ENCODE measurements at places on chromosomes 7 and 10.

GRCh38 chr7:159094919-159095915 lies 49.5 kb downstream of the VIPR2 start:
- DNase-seq: no peak

- no peak for DNase-seq
Measured at GRCh38 chr10:101096378-101096777, 34.6 kb downstream of the KAZALD1 start.

GRCh38 chr7:138829335-138829734 lies 31.3 kb upstream of the ATP6V0A4 start:
- no peak for DNase-seq

DNA sequence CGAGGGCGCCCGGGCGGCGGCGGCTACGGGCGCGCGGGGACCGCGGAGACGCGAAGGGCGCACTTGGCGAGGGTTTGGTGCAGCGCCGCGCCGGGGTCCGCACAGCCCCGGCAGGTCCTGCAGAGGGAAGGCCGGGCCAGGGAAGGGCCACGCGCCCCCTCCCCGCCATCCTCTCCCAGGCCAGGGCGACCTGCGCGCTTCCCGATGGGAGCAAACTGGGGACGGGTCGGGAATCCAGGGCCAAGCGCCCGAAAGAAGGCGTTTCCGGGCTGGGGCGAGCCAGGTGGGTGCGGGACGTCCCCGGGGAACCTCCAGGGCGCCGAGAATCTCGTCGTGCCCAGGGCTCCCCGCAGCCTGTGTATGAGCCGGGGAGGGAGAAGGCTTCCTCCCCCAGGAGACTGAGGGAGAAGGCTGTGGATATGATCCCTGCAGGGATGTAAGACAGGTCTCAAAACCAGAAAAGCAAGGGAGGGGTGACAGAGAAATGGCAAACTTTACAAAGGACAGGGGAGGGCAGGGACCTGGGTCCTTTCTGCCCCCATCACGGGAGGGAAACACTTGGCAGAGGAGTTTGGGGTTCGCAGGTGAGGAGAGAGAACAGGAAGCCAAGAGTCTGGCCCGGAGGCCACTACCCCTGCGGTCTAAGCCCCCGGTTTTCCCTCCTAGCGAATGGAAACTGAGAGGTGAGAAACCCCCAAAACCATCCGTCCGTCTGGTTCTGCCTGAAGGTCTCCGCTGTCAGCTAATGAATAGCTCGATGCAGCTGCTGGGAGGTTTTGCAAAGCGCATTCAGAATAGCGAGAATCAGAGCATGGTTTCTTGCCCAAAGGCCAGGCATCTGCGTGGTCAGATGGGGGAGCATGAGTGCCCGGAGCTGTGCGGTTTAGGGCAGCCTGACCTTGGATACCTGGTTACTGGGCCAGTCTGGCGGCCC lies 674 bp downstream of the AMZ1 start:
- no peak for DNase-seq

GRCh38 chr10:89474452-89474851 lies 60.1 kb downstream of the IFIT5 start:
- no peak for DNase-seq

DNA sequence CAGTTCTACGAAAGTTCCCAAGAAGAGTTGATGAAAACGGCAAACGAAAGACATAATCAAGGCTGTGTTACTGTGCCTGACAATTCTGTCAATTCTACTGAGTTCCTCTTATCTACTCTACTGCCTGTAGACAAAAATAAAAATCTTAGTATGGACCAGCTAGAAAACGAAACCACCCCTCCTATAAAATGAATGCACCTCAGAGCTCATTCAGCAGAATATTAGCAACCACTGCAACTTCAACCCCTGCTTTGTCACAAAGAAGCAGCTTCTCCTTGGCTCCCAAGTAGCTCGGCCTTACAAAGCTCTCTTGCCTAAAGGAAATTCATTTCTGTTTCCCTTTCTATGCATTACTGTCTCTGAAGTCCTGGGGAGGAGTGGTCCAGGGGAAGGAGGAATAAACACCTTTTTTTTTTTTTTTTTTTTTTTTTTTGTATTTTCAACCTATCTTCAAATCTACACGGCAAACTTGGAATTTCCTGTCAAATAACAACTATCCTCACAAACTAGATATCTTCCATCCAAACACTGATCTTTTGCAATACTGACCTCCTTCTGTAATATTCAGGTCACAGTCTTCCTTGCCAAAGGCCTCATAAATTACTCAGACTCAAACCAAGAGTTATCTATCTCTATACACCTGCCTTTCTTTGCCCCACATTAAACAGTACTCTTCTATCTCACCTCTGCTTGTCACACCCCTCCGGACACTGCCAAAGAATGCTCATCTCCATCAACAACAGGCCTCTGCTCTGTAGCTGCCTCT lies 74.3 kb downstream of the GLI3 start:
- DNase-seq: no peak

GRCh38 chr10:69317175-69317604 lies 38.9 kb downstream of the HK1 start:
- DNase-seq: no peak

DNA sequence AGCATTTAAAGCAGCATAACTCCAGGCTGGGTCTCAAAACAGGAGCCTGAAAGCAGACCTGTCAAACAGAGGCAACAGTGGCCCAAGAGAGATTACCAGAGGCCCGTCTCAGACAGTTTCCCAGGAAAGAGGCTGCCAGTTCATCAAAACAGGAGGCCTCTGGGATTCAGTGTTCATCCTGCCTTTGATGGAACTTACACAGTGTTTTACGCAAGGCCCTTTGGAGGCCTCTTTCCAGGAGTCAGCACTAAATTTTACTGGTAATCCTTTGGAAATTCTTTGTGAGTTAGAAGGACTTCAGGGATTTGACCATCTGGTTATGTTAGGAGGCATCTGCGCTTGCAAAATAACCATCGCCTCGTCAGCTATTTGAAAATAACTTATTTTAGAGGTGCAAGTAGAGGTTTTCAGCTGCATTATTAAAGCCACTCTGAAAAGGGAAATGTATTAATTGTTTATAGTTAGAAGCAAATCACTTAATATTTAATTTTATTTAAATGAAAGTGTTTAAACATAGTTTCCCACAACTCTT lies 501.2 kb upstream of the COBL start:
- DNase-seq: no peak

DNA sequence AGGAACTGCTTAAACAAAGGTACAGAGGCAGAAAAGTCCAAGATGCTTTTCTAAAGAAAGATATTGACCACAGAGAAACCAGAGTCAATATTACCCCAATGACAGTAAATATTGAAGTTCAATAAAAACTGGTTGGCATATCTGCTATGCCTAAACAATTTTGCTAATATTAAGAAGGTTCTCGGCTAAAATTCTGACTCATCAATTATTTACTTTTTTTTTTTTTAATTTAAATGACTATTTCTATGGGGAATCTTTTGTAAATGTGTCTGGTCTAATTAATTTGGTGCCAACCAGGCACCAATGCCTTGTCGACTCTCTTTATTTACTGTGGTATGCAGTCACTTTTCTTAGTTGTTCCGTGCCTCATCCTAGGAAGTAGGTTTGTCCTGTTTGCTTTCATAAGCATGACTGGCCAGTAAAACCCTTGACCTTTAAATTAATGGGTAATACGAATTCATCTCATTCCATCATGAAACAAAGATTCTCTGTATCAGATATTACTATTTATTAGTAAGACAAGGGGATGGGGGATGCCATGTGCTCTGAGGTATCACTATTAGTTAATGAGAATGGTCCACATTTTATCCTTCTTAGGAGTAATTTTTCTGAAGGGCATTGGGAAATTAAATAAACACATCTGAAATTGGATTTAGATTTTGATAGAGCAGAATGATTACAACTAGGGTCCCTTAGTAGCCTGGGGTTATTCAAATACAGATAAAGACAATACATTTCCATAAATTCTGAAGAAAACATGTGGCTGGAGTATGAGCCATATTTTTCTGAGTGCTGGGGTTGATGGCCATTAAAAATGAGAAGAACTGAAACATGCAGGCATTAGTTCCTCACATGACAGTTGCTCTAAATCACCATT lies 154.4 kb downstream of the VTI1A start:
- no peak for DNase-seq

DNA sequence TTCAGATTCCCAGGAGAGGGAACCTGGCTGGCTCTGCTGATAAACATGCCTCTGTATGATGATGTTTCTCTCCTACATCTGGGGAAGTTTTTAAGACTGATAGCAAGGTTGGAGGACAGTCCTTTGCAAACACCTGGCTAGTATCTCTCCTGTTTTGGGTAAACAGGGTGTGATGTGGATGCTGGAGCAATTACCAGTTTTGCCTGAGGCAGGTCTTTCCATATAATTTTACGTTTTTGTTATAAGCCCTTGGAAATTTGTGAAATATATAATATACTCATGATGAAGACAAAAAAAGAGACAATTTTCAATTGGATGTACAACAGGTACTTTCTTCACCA lies 138.6 kb downstream of the ADAM22 start:
- no peak for DNase-seq

DNA sequence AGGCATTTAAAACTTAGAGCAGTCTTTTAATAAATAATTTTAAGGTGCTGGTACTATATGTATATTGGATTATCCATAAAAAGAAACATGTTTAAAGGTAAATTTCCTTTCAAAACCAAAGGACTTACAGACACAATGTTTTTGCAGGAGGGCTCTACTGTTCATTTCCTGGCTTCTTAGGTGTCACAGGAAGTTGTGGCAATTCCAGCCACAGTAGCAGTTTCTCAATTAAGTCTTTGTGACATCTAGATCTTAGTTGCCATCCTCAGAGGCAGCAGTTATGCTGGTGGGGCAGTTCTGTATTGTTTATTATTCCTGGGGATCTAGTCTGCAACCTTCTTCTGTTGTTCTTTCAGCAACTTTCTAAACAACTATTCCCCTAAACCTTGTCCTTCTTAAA lies 460.1 kb downstream of the MAGI2 start:
- no peak for DNase-seq

- no peak for DNase-seq
Measured at GRCh38 chr7:65974191-65974801, 7.7 kb downstream of the GUSB start.

DNA sequence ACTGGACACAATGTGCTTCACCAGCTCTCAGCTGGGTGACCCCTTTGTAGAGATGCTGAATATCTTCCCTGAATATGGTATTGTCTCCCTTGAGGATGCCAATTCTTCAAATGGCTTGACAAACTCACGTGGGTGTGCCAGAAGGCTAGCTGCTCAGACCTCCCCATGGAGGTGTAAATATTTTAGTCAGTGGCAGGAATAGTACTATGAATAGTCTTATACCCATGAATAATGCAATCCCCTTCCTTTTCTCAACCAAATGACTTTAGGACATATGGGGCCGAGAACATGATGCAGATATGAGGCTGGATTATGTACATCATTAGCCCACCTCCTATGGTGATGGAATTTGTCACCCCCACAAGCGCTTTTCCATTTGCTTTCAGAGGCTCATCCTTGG lies 401.8 kb downstream of the ADRA2A start:
- DNase-seq: no peak

- no peak for DNase-seq
Measured at GRCh38 chr10:1374511-1375345, 318.5 kb downstream of the WDR37 start.

DNA sequence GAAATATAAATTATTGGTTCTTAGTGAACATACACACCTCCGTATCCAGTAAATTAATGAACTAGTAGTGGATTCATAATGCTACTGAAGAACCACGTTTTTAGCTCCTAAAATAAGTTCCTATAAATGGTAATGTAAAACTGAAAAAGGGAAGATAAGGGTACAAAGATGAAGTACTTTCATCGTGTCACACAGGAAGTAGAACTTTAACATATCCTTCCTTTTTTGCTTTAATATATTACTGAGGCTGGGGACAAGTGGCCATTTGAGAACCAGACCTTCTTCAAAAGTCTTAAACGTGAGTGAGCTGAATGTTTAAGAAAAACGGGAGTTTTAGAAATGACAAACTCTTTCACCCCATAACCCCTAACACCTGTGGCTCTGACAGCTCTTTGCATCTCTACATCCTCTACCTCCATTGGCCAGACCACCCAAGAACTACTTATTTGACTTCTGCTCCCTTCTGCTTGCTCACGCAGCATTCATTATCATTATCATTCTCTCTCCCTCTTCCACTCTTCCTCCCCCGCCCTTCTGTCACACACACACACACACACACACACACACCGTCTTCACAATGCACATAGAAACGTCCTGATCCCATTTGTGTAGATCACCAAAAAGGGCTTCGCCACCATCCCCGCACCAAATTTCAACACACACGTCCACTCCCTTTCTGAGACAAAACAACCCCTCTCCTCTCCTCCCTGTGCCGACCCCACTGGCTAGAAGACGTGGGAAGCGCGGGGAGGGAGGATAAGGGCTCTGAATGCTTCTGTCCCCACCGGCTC lies 677 bp downstream of the SKAP2 start:
- no peak for DNase-seq

DNA sequence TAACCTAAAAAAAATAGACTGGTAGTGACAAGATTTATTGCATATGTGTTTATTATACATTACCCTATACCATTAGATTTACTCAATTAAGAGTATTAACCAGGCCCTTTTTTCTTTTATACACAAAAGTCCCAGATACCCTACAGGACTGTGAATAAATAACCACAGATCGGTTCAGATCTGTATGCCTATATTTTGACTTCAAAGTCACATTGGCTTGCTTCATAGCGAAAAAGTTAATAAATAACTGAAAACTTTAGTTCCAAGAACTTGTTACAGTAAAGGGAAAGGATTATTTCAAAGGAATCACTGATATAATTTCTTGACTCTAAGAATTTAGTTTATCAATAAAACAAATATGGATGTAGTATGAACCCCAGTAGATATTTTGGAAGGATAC lies 41.8 kb upstream of the FMC1 start:
- DNase-seq: no peak

- DNase-seq: no peak
Measured at GRCh38 chr10:121240011-121240410, 358.2 kb downstream of the FGFR2 start.

DNA sequence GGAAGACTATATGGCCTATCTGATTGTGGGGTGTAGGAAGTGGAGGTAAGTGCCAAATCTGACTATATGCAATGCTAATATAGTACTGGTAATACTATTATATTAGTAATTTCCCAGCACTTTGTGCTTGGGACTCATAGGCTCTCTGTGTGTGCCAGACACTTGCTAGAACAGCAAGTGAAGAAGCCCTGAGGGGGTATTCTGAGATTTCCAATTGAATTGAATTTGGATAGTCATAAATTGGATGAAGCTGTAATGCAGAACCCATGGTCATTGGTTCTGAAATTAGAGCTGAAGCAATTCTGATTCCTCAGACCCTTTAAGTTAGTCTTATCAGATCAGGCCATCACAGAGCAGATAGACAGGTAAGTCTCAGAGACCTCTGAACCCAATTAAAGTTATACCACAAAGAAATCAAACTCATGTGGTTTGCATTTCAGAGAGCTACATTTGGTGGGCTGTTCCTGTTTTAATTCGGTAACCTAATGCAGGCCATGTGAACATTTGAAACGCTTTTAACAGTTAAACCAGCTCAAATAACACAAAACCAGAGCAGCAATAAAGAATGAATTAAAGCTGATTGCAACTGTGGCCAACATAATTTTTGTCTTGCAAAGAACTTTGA lies 179.5 kb downstream of the CREB5 start:
- no peak for DNase-seq
